ENCODE measurements at places on chromosomes 11 and 22.

- DNase-seq = no peak
Measured at GRCh38 chr11:131666617-131667016, 296.2 kb downstream of the NTM start.

DNA sequence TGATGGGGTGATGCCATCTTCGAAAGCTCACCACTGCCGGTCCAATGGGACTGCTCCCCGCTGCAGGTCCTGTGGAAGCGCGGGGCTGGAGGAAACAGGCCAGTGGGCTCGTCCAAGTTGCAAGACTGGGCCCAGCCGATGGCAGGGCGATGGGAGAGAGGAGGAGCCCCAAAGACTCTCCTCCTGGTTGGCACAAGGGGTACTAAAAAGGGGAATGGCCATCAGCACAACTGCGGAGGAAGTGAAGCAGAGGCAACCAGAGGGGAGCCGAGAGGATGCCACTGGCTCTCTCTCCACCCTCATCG, 357.1 kb downstream of the SHANK2 start:
- no peak for DNase-seq

GRCh38 chr11:112361396-112361795, 100.7 kb upstream of the PLET1 start:
- DNase-seq = no peak

GRCh38 chr11:72750556-72751115, 1.6 kb downstream of the ARAP1 start:
- no peak for DNase-seq
